ENCODE measurements at places on chromosomes 5 and 9.
A peak's percentile ranks its signal among the peaks of the same experiment; 100 is the strongest.

DNA sequence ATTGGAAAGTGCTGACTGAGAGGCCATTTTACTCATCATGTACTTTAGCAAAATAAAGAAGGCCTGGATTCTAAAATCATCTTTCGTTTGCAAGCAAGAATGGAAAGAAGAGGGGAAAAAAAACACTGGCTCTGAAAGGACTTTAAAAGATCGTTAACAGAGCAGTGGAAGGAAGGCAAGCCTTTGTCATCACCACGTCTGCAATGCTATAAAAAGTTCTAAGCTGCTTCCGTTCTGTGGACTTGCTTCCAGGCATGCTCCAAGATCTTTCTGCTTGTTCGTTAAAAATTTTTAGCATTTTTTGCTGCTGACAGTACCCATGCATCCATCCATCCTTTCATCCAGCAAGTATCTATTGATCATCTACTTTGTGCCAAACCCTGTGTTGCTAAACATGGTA lies 226.5 kb downstream of the GABBR2 start:
- no peak for DNase-seq

DNA sequence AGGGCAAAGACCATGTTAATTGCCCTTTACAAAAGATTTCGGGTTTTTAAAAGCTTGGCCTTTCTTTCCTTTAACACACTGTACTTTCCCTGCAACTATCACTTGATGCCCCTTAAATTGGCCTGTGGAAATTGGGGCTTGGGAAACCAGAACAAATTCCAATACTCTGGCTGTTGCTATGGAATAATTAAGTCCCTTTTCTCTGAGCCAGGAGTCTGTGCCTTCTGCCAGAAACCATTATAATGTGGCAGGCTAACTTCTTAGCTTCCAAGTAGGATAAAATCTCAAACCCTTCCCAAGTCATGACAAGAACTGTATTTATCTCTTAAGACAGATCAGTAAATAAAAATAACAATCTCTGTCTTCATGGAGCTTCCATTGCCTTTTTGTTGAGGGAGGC lies 1.1 kb upstream of the SPINK1 start:
- no peak for DNase-seq

- DNase-seq, result no peak
These were observed 117.5 kb upstream of the OR13F1 start for GRCh38 chr9:104386425-104387069.

DNA sequence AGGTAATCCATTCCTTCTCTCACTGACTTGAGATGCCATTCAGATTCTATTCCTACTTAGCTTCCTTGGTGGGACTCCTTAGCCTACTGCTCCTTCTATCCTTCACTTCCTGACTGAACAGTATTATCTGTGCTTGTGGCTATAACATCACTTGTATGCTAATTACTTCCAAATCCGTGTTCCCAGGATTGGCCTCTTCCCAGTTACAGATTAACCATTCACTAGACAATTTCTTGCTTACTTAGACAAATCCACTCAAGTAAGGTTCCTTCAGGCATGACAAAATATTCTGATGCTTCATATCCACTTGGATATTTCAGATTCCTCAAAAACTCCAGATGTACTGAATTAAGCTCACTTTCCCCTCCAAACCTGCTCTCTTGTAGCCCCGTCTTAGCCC lies 18.3 kb downstream of the LIFR start:
- no peak for DNase-seq

DNA sequence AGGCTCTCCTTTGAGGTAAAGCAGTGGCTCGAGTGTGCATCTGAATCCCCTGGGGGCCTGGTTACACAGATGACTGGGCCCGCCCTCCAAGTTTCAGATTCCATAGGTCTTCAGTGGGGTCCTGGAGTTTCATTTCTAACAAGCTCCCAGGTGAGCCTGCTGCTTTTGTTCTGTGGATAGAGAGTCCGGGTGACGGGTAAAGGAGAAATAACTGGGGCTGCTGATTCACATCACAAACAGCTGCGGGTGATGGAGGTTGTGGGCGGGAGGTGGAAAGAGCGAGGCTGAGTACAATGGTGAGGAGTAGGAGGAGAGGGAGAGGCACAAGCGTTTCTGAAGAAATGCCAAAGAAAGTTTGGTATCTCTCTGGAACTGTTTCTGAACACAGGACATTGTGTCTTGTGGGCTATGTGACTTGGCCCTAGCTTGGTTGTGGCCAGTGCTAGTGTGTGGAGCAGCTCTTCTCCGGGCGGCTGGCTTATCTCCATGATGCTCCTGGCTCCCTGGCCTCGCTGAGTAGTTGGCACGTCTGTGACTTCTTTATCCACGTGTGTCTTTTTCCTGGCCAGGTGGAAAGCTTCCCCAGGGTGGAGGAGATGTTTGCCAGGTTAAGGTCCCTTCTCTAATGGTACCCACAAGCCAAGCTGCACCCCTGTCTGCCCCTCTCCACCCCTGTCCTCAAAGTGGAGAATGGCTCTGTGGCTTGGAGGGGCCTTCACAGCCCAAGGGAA lies 61.7 kb downstream of the HSPA4 start:
- DNase-seq, result peak; percentile 16

- DNase-seq, result no peak
These were observed 336.9 kb downstream of the ENC1 start for GRCh38 chr5:74303578-74303977.

GRCh38 chr5:11602298-11602697 lies 301.9 kb downstream of the CTNND2 start:
- DNase-seq, result no peak

DNA sequence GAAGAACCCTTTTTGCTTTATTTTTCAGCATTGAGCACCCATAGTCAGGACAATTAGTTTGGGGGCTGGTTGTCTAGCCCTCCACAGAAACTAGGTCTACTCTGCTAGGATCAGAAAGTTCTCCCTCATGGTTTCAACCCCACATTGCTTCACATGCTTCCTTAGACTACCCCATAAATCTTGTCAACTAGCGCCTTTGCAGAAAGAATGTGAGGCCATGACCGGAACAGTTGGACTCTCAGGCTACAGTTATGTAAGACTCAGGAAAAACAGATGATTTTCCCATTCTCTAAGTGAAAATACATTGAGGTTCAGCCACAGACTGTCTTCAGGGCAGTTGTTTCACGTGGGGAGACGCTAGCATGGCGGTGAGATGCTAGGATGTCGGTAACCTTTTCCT lies 255.6 kb downstream of the NR3C1 start:
- DNase-seq, result no peak

DNA sequence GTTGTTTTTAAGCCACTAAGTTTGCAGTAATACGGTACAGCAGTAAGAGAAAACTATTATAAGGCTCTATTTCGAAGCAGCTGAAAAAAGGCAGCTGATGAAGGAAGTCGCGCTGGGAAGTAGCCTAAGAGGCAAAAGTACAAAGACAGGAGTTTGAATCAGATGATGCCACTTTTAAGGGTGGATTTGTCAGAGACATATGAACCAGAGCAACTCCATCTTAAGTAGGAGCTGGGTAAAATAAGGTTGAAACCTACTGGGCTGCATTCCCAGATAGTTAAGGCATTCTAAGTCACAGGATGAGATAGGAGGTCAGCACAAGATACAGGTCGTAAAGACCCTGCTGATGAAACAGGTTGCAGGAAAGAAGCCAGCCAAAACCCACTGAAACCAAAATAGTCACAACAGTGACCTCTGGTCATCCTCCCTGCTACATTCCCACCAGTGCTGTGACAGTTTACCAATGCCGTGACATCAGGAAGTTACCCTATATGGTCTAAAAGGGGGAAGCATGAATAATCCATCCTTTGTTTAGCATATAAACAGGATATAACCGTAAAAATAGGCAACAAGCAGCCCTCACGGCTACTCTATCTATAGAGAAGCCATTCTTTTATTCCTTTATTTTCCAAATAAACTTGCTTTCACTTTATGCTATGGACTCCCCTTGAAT lies 91.8 kb upstream of the PRSS3 start:
- DNase-seq, result no peak

- DNase-seq, result no peak
These were observed 257.8 kb upstream of the TUSC1 start for GRCh38 chr9:25936031-25936430.

DNA sequence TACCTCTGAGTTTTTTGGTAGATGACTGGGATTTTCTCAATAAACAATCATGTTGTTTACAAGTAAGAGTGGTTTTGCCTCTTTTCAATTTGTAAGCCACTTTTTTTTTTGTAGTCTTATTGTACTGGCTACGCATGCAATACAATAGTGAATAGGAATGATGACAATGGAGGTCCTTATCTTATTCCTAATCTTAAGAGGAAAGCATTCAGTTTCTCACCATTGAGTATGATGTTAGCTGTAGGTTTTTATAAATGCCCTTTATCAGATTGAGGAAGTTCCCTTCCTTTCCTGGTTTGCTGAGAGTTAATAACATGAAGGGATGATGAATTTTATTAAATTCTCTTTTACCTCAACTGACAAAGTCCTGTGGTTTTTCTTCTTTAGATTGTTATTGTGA lies 155.2 kb downstream of the ADAMTSL1 start:
- no peak for DNase-seq

DNA sequence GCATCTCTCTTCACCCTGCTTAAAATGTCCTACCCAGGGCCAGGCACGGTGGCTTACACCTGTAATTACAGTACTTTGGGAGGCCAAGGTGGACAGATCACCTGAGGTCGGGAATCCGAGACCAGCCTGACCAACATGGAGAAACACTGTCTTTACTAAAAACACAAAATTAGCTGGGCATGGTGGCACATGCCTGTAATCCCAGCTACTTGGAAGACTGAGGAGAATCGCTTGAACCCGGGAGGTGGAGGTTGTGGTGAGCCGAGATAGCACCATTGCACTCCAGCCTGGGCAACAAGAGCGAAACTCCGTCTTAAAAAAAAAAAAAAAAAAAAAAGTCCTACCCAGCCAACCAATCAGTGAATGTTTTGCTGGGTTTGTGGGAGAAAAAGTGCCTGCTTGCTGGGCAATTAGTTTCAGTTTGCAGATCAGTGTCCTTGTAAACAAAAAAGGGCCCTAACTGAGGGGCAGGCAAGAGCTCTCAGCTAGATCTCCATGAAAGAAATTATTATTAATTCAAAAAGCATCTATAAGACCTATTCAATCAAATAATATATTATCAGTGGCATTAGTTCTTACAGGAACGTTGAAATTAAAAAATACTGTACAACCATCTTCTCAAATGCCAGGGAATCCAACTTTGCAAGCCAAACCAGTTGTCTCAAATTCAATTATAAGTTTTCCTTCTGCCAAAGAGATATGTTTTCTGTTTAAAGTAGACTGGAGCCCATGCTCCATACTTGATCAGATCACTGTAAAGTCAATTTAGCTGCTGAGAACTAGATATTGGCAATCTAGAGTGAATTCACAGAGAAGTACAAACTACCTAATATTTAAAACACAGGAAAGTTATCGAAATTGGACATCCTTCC lies 3.9 kb downstream of the MEGF9 start:
- DNase-seq, result no peak

GRCh38 chr5:106171708-106172107 lies 1499.0 kb downstream of the EFNA5 start:
- DNase-seq, result no peak

- no peak for DNase-seq
These were observed 180.3 kb downstream of the C9orf152 start for GRCh38 chr9:110027671-110028081.

DNA sequence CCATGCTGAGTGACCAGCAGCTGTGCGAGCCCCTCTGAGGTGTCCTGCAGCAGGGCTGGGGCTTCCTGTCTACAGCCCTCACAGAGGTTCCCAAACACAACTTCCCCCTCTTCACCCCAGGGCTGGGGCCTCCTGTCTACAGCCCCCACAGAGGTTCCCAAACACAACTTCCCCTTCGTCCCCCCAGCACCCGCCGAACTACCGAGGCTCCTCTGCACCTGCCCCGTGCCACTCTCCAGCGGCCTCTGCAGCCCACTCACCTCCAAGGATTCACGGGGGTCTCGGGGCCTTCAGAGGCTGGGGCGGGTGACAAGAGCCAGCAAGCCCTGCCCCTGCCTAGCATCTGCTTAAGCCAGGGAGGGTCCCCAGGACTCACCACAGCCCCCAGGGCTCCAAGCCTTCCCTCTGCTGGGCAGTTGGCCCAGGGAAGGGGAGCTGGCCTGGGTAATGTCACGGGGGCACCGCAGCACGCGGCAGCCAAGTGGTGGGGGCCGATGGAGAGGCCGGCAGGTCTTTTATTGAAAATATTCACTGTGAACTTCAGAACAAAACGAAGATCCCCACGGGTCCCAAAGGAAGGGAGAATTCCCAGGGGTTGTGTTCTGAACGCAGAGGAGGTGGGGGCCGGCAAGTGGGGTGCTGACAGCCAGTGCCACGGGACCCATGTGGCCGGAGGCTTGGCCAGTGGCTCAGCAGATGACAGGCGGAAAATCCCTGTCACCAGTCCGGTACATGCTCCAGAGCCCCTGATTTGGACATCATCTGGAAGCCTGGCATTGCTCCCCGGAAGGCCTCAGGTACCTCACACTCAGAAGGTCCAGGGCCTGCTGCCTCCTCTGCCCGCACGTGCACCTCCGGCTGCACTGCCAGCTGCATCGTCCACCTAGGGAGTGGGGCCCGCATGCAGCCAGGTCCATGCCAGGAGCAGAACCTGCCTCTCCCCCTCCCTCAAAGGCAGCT lies 125.3 kb downstream of the ADAMTS2 start:
- no peak for DNase-seq

GRCh38 chr5:131381777-131382176 lies 117.9 kb downstream of the CDC42SE2 start:
- no peak for DNase-seq

DNA sequence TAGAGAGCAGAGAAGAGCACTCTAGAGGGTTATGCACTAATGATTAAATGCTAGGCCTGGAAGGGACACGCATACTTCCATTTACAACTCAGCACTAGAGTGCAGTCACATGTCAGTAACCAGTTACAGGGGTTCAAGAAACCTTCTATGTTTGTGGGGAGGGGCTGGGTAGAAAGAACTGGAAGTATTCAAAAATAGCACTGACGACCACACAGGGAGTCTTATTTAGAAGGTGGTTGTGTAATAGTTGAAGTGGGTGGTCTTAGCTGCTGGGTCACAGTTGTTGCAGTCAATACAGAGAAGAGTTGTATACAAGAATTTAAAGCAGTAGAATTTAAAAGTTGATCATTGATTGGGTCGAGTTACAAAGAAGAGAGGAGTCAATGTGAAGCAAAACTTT lies 15.4 kb downstream of the AOPEP start:
- DNase-seq, result no peak

DNA sequence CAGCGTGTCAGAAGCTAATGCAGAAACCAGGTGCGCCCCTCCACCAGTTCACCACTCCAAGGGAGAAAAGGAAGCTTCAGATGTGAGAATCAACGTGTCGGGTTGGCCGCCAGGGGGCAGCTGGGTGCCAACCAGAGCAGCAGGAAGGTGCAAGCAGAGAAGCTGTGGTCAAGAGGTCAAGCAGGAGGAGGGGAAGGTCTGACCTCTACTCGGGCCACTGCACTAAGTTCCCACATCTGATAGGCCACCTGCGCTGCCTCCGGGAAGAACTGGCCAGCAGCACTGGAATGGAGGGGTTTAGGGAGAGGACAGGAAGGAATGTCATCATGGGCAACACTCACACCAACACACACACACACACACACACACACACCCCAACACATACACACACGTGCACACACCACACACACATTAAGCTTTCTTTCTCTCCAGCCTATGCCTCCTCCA lies 31.4 kb downstream of the ANXA6 start:
- peak; percentile 78 for DNase-seq

DNA sequence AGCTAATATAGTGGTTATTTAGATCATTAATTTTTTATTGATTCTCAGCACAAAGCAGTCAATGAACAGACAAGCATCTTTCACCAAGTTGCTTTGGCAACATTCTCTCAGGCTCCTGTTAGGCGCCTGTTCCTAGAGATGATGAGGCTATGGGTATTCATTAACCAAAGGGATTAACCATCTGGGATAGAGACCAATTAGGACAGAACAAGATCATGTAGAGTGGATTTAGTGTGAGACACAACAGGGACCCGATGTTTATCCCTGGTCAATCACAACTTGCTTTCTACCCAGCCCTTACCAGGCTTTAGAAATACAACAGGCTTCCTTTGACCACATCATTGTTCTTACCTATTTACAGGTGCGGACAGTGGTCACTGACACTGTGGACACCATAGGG lies 82.2 kb downstream of the PJA2 start:
- no peak for DNase-seq
